ENCODE measurements at places on chromosomes 3 and 15. TPM values are rescaled to one million over a fixed set of nuclear protein-coding genes. Genes with fewer than 3 reads are reported as not detected.

Gene SQOR
- total RNA-seq, result 98.6 TPM

Gene PROK2
- total RNA-seq, result 0.98 TPM

Gene CHSY1
- total RNA-seq, result 32.5 TPM

Gene LRRIQ4
- not detected for total RNA-seq

Gene BFSP2
- not detected for total RNA-seq

GRCh38 chr15:29039466-29040369 lies 153.9 kb downstream of the APBA2 start:
- no peak overlapping the region for H3K4me3 ChIP-seq
- H3K4me1 ChIP-seq, result peaks cover 24% of the 10 kb centered on the region
- H3K27ac ChIP-seq, result no peak overlapping the region
- peaks cover 1% of the 10 kb centered on the region for H3K27me3 ChIP-seq
- no peaks in the 10 kb centered on the region for H3K36me3 ChIP-seq

- no peak overlapping the region for H3K27ac ChIP-seq
- H3K36me3 ChIP-seq, result no peaks in the 10 kb centered on the region
- peaks cover 4% of the 10 kb centered on the region for H3K4me1 ChIP-seq
- H3K27me3 ChIP-seq, result peaks cover 22% of the 10 kb centered on the region
These were observed 17.2 kb upstream of the TCAIM start for GRCh38 chr3:44321335-44321734.

GRCh38 chr3:5898106-5898505 lies 710.6 kb downstream of the EDEM1 start:
- DNase-seq, result no peak
- no peaks in the 10 kb centered on the region for H3K4me1 ChIP-seq
- H3K27me3 ChIP-seq, result no peaks in the 10 kb centered on the region
- no peaks in the 10 kb centered on the region for H3K36me3 ChIP-seq

GRCh38 chr3:4195006-4195405 lies 108.2 kb upstream of the SETMAR start:
- H3K27ac ChIP-seq, result no peak overlapping the region
- no peak for DNase-seq
- H3K4me1 ChIP-seq, result no peaks in the 10 kb centered on the region
- no peaks in the 10 kb centered on the region for H3K36me3 ChIP-seq
- no peaks in the 10 kb centered on the region for H3K27me3 ChIP-seq
- no peak overlapping the region for H3K4me3 ChIP-seq

GRCh38 chr3:157387708-157388435 lies 48.8 kb upstream of the PTX3 start:
- no peak for DNase-seq
- no peaks in the 10 kb centered on the region for H3K4me1 ChIP-seq
- no peaks in the 10 kb centered on the region for H3K27me3 ChIP-seq

GRCh38 chr15:90603893-90604292 lies 74.2 kb downstream of the CRTC3 start:
- H3K4me3 ChIP-seq, result no peak overlapping the region
- H3K36me3 ChIP-seq, result peaks cover 56% of the 10 kb centered on the region
- peak; percentile 58 for DNase-seq
- H3K27ac ChIP-seq, result peak overlapping the region; percentile 22
- H3K27me3 ChIP-seq, result no peaks in the 10 kb centered on the region
- peaks cover 44% of the 10 kb centered on the region for H3K4me1 ChIP-seq

GRCh38 chr15:73069109-73069508 lies 16.8 kb downstream of the NEO1 start:
- H3K27me3 ChIP-seq, result peaks cover 5% of the 10 kb centered on the region
- no peak overlapping the region for H3K27ac ChIP-seq
- H3K4me1 ChIP-seq, result no peaks in the 10 kb centered on the region

GRCh38 chr3:195139876-195140240 lies 131.1 kb downstream of the XXYLT1 start:
- no peak overlapping the region for H3K27ac ChIP-seq
- peaks cover 4% of the 10 kb centered on the region for H3K4me1 ChIP-seq
- DNase-seq, result no peak
- no peak overlapping the region for H3K4me3 ChIP-seq
- H3K27me3 ChIP-seq, result no peaks in the 10 kb centered on the region
